ENCODE measurements at places on chromosomes 13 and 19.

GRCh38 chr13:112696001-112696868 is 6.4 kb downstream of the ATP11A start:
- DNase-seq, result no peak

- no peak for DNase-seq
These were observed 297.1 kb downstream of the COG6 start for GRCh38 chr13:39952249-39953233.

GRCh38 chr19:50703915-50704796 is 15.4 kb downstream of the SHANK1 start:
- DNase-seq, result no peak

- peak; percentile 69 for DNase-seq
These were observed 1.3 kb downstream of the TRIP10 start for GRCh38 chr19:6740589-6741343.

- DNase-seq, result no peak
These were observed 654 bp downstream of the STAP2 start for GRCh38 chr19:4337906-4338440.

DNA sequence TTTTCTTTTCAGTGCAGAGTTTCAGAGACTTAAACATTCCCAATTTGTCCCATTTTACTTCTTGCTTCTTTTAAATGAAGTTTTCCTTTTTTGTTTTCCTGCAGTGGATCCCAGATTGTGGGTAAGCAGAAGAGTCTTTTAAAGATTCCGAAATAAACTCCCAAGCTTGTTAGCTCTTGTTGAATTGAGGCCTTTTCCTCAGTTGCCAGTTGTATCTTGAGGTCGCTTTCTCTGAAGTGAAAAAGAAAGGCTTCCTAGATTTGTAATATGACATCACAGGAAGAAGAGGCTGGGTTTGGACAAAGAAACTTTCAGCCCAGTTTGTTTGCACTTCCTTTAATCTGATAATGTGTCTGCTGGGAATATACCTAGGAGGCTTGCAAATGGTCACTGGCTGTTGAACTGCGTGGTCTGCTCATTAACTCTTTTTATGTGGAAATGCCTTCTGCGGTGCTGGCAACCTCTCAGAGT is at the start of gene LPAR6:
TSS of gene LPAR6 (minus strand) at position 233 of the 471 bp plus-strand sequence. CDS start 690 bp downstream, outside the sequence.
- peak; percentile 7 for DNase-seq

DNA sequence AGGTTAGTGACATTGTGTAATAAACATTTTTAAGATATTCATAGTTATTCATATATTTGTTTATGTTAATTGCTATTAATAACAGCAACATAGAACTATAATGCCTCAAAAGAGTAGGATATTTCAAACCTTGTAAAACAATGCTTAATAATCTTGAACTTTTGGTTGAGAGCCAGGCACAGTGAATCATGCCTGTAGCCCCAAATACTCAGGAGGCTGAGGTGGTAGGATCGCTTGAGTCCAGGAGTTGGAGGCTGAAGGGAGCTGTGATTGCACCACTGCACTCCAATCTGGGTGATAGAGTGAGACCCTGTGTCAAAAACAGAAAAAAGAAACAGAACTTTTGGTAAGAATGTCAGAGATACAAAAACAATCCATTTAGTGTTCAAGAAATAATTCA is 213.9 kb upstream of the SLITRK1 start:
- DNase-seq, result no peak

DNA sequence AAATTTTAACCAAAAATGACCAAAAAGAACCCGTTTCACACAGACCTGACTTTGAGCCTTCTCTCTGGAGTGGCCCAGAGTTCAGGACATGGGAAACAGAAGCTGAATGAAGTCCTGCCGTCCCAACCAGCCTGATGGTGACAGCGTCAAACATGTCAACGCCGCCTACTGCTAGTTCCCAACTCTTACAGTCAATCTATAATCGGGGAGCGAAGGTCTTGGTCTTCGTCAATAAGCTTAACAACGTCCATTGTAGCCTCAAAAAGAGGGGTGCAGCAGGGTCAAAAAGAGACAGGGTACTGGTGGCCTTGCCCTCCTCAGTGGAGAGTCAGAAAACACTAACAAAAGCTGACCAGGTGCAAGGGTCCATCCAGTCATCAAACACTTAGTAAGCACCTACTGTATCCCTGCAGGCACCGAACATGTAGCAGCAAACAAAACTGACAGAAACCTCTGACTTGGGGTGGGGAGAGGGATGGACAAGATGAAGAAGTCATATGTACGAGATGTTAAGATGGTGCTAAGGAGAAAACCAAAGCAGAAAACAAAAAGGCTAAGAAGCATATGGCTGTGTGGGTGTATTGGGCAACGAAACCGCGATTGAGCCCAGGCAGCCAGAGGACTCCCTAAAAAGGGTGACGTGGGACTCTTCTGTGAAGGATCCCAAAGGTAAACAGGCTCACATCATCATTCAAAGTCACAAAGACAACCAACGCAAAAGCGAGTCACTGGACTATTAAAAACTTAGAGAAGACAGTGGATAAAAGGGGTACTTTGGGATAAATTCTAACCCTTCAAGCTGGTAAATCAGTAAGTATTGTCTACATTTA is 12.0 kb downstream of the MLLT1 start:
- DNase-seq, result no peak
